BE2C (cell line): ENCODE measurements at places on chromosomes 11 and 22.

- DNase-seq = no peak
These were observed 1.9 kb upstream of the GRAP2 start for GRCh38 chr22:39898997-39899396.

DNA sequence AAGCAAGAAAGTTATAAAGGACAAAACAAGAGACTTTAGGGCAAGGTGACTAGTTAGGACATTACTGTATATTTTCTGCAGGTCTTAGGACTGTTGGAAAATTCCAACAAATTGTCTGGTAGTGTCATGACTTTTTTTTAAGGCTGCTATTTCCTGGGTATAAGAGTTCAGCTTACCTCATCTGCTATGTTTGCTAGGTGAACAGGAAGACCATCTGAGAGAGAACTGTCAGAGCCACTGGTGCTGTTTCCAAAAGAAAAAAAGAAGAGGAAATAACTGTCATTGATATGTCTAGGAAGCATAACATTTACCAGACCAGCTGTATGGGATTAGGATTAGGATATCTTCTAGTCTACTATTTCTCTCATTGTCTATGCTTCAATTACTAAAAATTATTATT is 26.3 kb upstream of the MTCH2 start:
- no peak for DNase-seq

- peak; percentile 38 for DNase-seq
These were observed 695 bp downstream of the PEX26 start for GRCh38 chr22:18078329-18079041.

GRCh38 chr11:17387811-17388210 is 648 bp downstream of the KCNJ11 start:
- no peak for DNase-seq

DNA sequence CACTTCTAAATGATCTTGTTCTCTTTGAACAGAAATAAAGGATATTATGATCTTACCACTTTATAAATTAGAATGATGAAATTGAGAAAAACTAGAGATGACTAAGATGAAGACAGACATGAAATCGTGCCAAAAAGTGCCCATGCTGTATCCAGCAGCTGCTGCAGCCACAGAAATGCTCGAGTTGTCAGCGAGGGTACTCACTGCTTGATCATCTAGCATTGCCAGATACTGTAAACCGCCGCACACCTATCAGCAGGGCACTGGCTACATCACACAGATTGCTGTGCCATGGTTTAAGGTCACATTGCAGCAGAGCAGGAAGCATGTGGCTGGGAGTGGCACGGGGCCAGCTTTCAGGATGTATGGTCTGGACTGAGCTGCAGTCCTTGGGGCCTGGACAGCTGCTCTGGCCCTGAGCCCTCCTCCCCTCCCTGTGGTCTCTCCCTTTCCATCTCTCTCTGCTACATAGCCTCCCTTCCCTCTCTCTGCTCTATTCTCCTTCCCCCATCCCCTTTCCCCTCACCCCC is 51.0 kb upstream of the SEPTIN5 start:
- DNase-seq = peak; percentile 96

GRCh38 chr22:20571531-20572007 is 64.2 kb downstream of the MED15 start:
- peak; percentile 73 for DNase-seq

DNA sequence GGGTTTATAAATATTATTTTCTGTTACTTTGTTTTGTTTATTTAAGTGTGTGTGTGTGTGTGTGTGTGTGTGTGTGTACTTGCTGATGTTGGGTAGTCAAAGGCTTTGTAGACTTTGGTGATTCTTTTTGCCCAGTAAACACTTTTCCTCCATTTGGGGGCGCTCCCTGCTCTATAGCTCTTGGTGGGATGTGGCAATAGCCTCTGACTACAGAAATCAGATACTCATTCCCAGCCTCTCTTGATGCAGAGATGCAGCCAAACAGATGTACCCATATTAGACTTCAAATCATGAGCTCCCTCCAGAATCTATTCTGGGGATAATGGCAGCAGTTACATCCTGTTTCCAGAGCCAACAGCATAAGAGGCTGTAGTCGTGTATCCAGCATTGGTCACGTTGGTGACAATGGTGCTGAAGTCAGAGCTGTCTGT is 33.4 kb upstream of the APOL5 start:
- DNase-seq = peak; percentile 51

- no peak for DNase-seq
These were observed 232.7 kb downstream of the DSCAML1 start for GRCh38 chr11:117564321-117564720.

DNA sequence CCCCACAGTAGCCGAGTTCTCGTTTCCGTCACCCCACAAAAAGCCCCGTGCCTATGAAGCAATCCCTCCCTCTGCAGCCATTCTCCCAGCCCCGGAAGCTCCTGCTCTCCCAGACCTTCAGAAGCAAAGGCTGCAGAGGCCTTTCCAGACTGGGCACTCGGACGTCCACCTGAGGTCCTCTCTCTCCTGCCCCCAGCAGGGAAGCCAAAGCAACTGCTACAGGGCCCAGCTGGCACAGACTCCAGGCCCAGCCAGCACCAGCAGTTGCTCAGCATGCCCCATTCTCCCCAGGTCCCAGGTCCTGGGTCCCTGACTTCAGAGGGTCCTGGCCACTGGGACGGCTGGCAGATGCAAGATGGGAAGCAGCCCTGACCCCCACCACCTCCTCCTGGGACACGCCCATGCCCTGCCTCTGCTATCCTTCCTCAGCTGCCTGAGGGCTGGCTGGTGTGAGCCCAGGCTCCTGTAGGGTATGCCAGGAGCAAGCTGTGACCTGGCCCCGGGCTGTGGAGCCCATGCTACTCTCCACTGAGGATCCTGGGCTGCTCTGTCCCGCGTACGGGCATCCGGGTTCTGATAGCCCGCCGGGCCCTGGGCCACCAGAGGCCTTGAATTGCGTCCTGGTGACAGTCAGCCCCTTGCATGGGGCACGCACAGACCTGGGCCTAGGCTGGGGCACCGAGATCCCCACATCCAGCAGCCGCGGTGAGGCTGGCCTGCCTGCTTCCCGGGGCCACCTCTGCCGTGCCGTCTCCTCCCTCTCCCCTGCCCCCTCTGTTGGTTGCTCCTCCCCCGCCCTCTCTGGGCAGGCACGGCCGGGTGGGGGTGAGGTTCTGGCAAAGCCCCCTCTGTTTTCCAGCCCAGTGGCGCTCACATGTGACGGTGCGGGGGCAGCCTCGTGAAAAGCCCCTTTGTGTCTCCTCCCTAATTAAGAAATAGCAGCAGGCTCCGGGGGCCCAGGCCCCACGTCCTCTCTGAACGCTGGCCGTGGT is 1310.3 kb downstream of the BRD1 start:
- DNase-seq = no peak

DNA sequence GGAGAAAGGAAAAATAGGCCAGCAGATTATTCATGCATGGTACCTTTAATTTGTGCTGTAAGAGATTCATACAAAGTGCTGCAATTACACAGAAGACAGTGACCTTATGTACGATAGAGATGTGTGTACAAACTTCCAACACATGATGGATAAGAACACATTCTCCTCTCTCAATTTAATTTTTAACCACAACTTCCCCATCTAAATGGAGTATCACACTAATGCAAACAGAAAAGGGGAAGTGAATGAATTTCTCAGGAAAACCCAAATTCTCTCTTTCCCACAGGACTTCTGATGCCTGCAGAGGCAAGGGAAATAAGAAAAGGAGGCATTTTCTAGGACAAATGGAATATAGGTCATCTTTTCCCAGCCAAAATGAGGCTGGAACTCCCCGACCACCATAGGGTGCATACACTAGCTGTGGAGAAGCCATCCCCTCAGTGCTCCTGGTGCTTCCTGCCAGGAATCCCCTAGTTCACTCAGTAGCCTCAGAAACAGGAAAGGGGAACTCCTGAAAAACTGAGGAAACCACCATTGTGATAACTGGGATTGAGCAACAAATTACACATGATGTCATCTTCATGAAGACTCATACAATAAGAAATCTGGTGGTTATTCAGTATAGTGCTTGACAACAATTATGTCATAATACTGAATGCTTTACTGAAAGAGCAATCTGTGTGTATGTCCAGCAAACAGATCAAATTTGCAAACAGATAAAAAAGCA is 22.4 kb downstream of the MMP10 start:
- DNase-seq = no peak

GRCh38 chr11:24005202-24005876 is 491.5 kb upstream of the LUZP2 start:
- no peak for DNase-seq

GRCh38 chr11:10844356-10844755 is 13.5 kb downstream of the ZBED5 start:
- DNase-seq = no peak

DNA sequence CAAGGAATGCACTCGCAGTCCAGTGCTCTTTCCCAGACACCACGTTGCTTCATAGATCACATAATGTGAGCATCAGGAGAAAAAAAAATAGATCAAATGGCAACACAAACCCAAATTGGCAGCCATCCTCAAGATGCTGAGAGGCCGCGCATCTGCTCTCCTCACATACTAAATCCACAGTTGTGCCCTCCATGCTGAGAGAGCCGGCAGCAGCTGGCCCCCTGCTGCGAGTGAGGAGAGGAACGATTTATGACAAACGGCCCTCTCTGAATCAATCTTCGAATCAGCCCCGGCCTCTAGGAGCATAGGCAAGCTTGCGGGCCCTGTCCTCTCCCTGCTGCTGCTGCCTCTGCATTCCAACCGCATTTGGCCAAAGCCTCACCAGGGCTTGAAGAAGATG is 159.9 kb upstream of the TENM4 start:
- DNase-seq = no peak

DNA sequence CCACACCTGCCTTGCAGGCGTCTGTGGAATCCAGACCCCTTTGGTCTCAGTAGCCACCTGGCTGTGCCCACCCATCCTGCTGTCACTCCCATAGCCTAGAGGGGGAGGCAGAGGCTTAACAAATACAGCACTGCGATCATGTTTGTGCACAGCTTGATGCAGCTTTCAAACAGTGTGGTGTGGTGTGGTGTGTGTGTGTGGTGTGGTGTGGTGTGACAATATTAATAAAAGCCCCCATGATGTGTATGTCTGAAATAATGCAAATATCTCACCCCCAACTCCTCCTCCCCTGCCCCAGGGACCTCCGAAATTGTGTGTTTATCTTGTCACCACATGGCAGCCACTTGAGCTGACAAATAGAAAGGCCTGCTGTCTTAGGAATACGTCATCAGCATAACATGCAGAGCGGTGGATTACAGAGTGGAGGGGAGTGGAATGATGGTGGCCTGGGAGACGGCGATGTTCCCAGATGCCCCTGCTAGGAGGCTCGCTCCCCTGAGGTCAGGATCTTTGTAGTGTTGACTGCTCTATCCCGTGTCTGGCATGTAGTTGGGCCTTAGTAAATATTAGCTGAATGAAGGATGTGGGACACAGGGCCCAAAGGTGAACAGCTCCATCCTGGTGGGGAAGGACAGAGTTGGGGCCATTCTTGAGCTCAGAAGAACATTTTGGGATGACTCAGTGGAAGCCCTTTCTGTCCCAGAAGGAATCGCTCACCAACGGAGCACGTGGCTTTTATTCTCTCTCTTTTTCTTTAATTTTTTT is 2.8 kb downstream of the PDXP start:
- DNase-seq = peak; percentile 73

- peak; percentile 67 for DNase-seq
These were observed 3.6 kb upstream of the MAPK8IP1 start for GRCh38 chr11:45881708-45882368.

GRCh38 chr22:37519268-37520195 is at the start of gene CARD10:
CARD10 (minus strand) TSS chr22:37519415; CDS start chr22:37519200, 215 bp downstream.
- peak; percentile 40 for DNase-seq

GRCh38 chr11:26086028-26086427 is 245.9 kb upstream of the ANO3 start:
- no peak for DNase-seq

DNA sequence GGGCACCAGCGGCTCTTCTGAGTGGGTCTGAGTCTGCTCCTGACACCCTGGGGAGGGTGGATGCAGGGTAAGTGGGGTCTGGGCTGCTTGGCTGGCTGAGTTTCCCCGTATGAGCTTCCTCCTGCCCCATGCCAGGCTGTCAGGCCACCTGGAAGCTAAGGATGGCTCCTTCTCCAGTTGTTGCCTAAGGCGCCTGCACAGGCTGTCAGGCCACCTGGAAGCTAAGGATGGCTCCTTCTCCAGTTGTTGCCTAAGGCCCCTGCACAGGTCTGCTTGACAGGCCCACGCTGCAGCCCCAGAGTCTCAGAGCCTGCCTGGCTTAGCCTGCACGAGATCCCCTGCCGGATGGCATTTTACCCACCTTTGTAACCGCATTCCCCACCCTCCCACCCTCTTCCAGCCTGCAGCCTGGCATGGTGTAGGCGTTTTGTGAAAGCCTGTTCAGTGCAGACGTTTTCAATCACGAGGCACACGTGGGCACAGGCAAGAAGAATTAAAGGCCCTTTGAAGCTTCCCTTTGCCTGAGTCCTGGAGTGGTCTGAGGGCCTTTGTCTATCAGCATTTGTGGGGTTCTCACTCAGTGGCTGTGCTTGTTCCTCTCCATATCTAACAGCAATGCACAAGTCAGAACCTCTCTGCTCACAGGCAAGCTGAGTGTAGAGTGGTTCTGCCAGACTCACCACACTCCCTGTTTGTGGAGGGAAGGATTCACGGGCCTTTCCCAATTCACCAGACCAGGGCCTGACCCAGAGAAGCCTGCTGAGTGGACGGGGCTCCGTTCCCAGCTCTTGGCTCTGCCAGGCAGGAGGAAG is 40.2 kb upstream of the B3GAT1 start:
- DNase-seq = no peak

- no peak for DNase-seq
These were observed 16.1 kb downstream of the RBX1 start for GRCh38 chr22:40967111-40967760.

- no peak for DNase-seq
These were observed 29.5 kb upstream of the CCDC34 start for GRCh38 chr11:27392278-27393114.

DNA sequence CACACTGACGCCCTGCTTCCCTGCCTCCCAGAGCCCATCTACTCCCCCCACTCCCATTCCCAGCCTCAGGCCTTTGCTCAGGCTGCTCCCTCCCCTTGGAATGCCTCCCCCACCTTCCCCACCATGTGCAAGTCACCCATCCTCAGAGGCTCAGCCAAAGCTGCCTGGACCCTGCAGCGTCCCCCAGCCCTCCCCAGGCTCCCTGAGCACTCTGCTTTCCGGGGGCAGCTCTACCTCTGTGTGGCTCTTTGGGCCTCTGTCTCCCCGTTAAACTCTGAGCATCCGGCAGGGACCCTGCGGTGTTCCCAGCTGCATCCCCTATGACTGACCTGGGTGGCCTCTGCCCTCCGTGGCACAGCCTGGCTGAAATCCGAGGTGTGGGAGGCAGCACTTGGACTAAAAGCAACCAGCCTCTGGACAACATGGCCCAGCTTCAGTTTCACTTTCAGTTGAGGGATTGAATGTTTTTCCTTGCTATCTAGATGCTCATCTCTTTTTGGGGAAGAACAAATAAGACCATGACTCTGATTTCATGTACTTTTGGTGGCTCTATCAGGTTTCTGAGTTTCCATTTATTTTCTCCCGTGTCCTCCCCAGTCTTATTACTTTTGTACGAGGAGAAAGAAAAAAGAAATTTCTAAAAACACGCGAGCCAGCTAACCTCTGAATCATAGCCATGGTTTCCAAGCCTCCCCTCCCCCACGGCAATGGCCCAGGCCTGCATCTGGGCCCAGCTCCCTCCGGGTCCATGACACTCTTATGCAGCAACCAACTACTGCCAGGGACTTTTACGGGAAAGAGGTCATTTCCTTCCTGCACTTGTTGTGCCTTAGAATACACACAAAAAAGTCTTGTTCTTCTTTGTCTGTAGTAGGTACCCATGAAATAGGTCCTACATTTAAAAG is 3.8 kb downstream of the APOL3 start:
- DNase-seq = peak; percentile 28

- peak; percentile 84 for DNase-seq
These were observed 94.7 kb upstream of the RASSF10 start for GRCh38 chr11:12914400-12914912.
